Activated CD4-positive, alpha-beta T cell treated with anti-CD3 and anti-CD28 coated beads for 1 hour (primary cell): ENCODE measurements at places on chromosomes 5 and 9.

GRCh38 chr9:21585756-21586752, 103.9 kb upstream of the IFNE start:
- no peak for DNase-seq

DNA sequence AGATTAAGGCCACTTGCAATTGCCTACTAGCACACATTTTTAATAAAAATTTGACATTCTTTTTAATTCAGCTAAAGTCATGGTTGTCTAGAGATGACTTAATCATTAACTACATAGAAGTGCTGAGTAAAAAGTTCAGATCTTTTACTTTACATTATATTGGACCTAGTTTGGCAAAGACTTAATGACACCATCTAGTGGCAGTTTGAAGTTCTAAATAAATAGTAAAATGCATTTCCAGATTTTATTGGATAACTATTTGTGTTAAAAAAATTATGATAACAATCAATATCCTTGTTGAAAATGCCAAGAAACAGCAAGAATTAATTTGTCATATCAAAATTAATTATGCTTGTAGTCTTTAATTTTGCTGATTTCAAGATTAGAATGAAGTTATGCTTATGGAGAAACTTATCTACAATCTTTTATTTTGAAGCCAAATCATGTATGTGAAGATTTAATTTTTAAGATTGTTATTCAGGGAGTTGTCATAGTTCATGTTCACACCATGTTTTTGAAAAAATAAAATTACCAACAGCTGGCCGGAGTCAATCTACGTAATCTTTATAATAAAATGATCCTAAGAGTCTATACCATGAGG, 69.6 kb upstream of the PJA2 start:
- DNase-seq, result no peak

DNA sequence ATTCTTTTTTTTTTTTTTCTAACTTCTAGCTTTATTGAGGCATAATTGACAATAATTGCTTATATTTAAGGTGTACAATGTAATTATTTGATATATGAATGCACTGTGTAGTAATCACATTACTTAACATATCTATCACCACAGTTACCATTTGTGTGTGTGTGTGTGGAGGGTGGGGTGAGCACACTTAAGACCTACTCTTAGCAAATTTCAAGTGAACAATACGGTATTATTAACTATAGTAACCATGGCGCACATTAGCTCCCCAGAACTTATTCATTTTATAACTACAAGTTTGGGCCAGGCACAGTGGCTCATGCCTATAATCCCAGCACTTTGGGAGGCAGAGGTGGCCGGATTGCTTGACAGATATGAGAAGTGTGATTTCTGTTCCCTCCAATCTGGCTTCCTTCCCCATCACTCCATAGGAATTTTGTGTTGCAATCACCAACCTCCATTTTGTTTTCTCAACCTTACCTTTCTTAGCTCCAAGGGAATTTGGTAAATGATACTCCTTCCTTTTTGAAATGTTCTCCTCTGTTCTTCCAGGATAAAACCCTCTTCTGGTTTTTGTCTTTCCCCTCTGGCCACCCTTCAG, 14.9 kb downstream of the TXN start:
- no peak for DNase-seq

DNA sequence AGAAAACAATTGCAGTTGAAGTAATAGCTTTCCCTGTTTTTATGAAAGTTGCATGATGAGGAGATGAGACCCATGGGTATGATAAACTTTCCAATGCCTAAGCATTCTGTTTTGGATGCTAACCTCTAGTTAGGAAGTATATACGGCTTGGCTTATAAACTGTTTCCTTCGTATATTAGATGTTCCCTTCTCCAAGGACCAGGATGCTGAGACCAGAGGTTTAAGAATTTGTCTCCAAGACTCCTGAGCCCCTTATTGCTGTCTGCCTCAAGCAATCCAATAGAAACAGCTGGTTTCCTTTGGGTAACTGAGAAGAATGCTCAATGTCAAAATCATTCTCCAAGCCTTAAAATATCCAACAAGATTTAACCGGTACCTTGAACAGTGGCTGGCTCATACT, 12.2 kb upstream of the TNC start:
- DNase-seq, result no peak

DNA sequence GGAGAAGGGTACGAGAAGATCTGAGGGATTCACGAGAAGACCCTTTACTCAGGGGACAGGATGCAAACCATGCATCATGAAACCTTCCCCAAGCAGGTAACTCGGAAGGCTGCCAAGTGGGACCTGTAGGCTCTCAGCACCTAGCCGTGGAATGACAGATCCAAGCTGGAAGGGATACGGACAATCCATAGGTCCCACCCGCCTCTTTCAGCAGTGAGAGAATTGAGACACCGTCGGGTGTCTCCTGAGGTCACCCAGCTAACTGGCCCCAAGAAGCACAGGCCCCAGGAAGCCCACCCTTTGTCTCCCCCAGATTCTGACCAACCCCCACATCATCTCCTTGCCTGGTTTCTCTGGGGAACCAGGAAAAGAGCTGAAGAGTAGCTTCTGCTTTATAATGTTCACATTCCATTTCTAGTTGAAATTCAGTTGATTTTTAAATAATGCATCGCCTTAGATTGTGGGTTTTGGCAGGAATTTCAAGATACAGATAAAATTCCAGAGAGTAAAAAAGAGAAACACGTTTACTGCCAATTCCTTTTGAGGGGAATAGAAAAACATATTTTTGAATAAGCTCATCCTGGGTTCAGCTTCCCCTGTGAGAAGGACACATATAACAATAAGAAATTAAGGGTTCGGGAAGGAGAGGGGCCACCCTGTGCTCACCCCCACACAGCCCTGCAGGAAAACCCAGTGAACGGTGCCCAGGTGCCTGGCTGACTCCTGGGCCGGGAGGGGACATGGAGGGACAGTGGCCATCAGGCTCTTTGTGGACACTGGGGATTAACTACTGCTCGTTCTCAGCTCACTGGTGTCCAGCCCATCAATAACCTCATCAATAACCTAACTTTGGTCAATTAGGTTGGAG, 51.1 kb downstream of the NSUN2 start:
- DNase-seq, result no peak
